ENCODE measurements at places on chromosomes 5 and 9.

GRCh38 chr5:10712574-10713366, 48.3 kb downstream of the DAP start:
- no peak for DNase-seq

DNA sequence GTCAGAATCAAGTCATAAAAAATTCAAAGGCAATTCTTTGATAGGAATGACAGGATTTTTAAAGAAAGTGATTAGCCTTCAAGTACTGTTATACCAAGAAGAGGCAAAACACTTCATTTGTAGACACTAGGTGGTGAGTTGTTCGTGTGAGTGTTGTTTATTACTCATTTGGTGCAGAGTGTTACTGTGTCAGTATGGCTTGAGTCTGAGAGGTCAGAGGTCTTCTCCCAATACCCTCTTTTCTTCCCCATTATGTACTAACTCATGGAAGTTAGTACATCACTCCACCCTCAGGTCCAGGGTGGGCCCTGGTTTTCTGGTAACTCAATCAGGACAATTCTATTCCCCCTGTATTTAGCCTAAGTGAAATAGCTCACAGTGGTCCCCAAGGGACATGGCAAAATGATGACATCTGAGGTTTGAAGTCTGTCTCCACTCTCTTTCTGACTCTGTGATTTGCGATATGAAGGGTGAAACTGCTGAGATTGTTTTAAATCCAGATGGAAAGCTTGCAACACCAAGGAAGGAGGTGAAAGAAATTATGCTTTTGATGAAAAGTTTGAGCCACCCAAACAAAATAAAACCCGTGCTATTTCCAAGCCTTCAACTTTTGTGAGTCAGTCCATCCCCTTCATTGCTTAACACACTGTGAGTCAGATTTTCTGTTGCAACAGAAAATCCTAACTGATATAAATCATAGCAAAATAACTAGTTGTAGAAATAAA, 56.8 kb downstream of the NUDT12 start:
- no peak for DNase-seq

DNA sequence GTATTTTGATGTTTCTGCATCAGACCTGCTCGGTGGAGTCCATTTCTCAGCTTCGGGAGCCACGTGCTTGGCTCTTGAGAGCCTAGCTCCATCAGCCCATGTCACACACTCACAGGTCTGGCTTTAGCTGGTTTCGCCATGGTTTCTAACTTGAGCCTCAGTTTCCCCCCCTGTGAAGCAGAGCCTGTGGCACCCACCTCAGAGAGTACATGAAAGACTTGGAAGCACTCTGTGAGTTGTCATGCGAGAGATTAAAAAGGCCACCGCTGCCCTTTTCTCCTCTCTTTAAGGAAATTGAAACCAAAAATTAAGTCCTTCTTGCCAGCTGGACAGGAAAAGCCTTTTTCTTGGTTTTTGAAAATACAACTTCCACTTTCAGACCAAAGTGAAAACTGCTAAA, 8.8 kb downstream of the TENT4A start:
- DNase-seq: no peak

DNA sequence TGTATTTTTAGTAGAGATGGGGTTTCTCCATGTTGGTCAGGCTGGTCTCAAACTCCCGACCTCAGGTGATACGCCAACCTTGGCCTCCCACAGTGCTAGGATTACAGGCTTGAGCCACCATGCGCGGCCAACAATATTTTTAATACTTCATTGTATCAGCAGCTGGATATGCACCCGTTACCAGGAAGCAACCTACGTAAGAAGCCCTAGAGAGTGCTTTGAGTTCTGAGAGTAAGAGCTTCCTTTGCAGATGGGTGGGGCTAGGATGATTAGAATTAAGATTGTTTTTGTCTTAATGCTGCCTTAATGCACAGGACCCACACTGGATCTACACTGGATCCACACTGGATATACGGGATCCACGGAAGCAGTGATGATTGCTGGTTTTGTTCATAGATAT, 123.9 kb upstream of the ABCA1 start:
- no peak for DNase-seq

DNA sequence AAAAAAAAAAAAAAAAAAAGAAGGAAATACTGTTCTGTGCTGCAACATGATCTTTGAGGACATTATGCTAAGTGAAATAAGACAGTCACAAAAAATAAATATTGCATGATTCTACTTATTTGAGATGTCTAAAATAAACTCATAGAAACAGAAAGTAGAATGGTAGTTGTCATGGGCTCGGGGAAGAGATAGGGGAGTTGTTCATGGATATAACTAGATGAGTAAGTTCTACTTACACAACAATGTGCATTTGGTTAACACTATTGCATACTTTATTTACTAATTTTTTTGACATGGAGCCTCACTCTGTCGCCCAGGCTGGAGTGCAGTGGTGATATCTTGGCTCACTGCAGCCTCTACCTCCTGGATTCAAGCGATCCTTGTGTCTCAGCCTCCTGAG, 15.2 kb downstream of the MAML1 start:
- DNase-seq: no peak

- no peak for DNase-seq
These were observed 1642.4 kb downstream of the EFNA5 start for GRCh38 chr5:106028314-106028713.

DNA sequence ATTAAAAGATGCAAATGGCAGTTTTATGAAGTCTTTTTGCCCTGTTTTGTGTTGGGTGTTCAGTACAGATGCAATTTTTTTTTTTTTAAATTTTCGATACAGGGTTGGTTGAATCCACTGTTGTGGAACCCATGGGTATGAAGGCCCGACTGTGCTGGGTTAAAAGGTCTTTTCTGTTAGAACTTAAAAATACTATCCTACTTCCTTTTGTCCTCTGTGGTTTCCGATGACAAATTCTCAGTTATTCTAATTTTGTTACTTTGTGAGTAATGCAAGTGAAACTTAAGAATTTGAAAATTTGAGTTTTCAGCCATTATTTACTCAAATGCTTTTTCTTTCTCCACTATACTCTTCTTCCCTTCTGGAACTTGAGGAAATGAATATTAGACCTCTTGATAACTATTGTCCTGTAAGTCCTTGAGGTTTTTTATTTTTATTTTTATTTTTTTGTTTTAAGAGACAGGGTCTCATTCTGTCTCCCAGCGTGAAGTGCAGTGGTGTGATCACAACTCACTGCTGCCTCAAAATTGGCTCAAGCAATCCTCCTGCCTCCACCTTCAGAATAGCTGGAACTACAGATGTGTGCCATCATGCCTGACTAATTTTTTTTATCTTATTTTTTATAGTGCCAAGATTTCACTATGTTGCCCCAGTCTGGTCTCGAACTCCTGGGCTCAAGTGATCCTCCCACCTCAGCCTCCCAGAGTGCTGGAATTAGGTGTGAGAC, 67.5 kb downstream of the ZCCHC7 start:
- DNase-seq: no peak

DNA sequence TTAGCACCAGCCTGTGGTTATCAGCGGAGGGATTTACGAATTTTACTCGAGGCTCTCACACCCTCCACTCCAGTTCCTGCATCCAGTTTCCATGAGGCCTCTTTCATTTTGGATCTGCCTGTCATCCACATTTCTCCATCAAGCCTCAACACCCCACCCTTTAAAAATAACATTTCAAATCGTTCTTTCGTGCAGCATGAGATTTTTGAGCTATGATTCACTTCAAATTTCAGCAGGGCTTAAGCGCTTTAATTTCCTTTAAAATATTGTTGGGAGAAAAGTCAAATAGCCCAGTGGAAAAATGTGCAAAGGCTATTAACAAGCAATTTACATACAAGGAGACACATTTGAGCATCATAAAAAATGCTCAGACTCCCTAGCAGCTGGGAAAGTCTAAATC, 103.2 kb downstream of the MSX2 start:
- no peak for DNase-seq

GRCh38 chr9:69322256-69322655, 2.8 kb upstream of the ENTREP1 start:
- no peak for DNase-seq

GRCh38 chr5:14873093-14873492, 1.5 kb upstream of the ANKH start:
- DNase-seq: no peak

GRCh38 chr9:133813749-133814585, 75.8 kb upstream of the SARDH start:
- peak; percentile 60 for DNase-seq

GRCh38 chr5:15183520-15183919, 311.9 kb upstream of the ANKH start:
- DNase-seq: no peak

DNA sequence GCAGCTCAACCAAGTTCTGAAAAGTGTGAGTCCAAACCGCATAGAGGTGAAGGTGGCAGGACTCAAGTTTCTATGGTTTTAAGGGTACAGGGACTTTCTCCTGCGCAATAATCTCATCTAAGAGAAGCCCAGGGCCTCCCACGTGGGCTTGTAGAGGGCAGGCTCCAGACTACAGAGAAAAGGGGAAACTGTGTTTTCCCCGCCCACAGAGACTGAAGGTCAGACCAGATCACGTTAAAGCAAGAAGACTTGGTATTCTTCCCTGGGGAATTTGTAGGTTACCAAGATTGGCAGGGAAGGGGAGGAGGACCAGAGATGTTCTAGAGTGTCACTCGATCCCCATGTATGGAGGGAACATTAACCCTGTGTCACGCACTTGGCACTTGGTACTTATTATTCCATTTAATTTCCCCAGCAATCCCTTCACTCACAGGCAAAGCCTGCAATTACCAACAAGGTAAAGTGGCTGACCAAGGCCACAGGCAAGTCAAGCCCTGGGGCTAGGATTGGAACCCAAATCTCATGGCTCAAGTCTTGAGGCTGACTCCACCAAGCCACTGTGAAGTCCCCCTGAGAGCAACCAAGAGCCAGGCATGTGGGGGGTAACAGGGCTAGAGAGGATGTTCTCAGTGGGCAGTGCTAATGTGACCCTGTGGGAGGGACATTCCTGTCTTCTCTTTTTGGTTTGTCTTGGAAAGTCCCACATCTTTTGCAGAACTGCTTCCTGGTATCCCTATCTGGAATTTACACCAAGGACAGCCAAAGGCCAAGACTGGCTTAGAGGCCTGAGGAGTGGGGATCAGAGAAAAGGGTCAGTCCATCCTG, 18.3 kb upstream of the NEK6 start:
- DNase-seq: no peak

- DNase-seq: no peak
These were observed 147.8 kb downstream of the CACNA1B start for GRCh38 chr9:138025417-138025816.

GRCh38 chr9:75871624-75872023, 18.8 kb upstream of the PCSK5 start:
- no peak for DNase-seq

DNA sequence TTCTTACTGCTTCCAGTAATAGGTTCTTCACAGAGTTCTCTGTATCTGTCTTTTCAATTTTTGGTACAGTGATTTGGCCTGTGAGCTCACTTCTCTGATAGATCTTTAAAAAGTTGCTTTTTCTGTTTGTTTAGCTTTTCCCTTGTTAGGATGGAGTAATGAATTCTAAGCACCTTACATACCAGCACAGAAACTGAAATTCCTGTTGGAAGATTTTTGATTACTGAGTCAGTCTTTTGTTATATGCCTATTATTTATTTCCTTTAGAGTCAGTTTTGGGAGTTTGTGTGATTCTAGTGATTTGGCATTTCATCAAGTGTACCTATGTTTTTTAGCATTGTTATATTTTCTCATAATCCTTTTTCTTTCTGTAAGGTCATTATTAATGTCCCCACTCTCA, 37.6 kb upstream of the IPPK start:
- no peak for DNase-seq

DNA sequence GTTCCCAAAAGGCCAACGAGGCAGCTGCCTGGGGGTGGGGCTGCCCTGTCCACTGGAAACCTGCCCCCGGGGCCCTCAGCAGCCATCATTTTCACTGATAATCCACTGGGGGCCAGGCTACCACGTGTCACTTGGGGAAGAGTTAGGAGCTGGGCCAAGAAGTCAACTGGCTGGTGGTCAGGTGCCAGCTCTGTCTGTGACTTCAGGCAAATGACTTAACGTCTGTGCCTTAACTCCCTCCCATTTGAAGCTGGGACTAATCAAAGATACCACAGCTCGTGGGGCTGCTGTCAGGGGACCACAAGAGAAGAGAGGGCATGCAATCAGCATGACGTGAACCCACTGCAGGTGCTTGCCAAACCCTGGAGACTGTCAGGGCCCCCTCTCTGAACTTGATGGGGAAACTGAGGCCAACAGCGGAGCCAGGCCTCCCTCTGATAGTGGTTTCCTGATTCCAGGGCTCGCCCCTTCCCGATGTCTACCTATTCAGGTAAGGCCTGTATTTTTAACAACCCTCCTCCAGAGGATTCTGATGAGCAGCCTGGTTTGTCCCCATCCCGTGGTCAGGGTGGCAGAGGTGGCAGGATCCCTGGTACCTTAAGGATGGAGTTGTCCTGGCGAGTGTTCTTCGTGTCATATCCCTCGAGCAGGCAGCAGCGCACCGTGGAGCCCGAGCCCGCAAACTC, 12.3 kb upstream of the DPM2 start:
- DNase-seq: no peak

DNA sequence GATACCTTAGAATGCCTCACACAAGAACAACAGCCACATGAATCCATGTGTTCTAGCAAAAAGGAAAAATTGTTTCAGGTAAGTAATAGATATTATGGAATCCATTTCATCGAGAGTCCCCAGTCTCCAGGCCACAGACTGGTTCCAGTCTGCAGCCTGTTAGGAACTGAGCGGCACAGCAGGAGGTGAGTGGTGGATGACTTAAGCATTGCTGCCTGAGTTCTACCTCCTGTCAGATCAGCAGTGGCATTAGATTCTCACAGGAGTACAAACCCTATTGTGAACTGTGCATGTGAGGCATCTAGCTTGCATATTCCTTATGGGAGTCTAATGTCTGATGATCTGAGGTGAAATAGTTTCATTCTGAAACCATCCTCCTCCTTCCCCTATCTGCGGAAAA, 207.0 kb downstream of the CSNK1G3 start:
- no peak for DNase-seq

GRCh38 chr9:110257097-110257841, 962 bp upstream of the TXN start:
- DNase-seq: no peak

DNA sequence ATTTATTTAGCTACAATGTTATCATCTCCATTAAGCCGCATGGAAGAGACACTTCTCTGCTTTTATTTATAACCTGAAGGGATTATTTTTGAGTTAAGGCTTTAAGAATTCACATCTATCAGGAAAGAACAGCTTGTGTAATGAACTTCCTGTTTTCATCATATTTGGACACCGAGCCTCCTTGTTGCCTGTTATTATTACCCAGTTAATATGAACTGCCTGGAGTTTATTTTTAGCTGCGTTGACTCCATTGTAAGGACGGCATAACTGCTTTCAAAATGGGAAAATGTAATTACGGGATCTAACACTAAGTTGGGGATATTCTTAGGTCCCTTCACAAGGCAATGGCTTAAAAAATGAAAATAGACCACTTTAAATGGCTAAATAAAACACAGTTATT, 89.0 kb upstream of the NR4A3 start:
- DNase-seq: no peak

All from NCI-H1694 treated with DMSO at 0.1 percent for 48 hours (cell line).